NCI-H460 (cell line): ENCODE measurements at places on chromosomes 2 and 18.
A peak's percentile ranks its signal among the peaks of the same experiment; 100 is the strongest.

DNA sequence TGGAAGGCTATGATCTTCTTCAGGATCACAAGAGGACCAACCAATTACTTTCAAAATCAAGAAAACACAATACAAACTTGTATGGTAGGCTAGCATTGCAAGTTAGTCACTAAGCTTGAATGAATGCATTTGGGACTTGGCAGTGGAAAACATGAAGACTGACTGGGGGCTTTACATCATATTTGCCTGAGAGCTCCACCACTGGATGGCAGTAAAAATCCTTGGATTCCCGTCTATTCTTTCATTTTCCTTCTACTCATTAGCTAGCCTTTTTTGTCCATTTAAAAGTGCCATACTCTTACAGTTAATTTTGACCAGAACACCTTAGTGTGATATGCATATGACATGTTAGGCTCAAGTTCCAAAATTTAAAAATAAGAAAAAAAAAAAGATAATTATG lies 63.5 kb upstream of the RASGRP3 start:
- DNase-seq, result peak; percentile 25

- DNase-seq, result no peak
These were observed 187.1 kb upstream of the PIK3C3 start for GRCh38 chr18:41767960-41768359.

DNA sequence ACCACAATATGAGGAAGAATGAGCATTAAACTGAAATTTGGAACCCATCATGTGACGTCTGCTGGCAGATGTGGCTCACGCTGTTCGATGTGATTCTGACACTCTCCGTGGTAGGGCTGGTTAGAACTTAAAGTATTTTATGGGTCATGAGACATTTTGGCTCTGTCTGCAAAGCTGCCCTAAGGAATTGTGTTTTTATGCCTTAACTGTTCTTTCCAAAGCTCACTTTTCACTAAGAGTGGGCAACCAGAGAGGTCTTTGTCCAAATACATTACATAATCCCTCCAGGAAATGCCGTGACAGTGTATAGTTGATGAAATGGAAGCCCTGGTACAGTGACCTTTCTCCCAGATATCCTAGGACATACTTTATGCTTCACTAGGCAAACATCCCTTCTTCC lies 119.1 kb downstream of the AQP4 start:
- peak; percentile 61 for DNase-seq

DNA sequence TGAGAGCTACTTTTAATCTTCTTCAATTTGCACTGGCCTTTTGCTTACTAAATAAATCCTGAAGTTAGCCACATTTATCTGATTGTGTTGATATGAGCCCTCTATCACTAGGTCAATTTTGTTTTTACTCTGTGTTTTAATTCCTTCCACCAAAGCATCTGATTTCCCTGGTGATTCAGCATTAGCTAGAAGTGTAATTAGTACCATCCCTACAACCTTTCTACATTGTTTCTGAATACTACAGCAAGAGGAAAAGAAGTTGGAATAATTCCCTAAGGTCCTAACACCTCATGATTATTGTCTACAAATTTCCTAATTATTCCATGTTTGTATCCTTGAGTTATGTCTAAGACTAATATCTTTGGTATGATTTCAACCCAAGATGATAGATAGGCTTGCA lies 1093.6 kb downstream of the SUCLG1 start:
- DNase-seq, result no peak

- no peak for DNase-seq
These were observed 49.9 kb downstream of the RAB27B start for GRCh38 chr18:54878159-54878622.

- no peak for DNase-seq
These were observed 51.4 kb downstream of the SLC8A1 start for GRCh38 chr2:40400336-40400953.

GRCh38 chr2:132448771-132449170 lies 32.2 kb downstream of the GPR39 start:
- peak; percentile 9 for DNase-seq

- DNase-seq, result no peak
These were observed 22.2 kb downstream of the ZNF516 start for GRCh38 chr18:76472829-76473228.

DNA sequence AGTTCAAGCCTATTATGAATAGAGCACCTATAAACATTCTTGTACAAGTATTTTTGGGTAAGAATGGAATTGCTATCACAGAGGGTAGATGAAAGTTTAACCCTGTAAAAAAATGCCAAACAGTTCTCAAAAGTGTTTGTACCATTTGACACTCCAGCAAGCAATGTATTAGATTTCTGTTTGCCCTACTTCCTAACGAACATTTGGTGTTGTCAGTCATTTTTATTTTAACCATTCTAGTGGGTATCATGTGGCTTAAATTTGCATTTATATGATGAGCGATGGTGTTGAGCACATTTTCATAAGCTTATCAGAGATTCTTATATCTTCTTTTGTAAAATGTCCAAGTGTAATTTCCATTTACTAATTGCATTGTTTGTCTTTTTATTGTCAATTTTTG lies 608.2 kb upstream of the ACVR2A start:
- no peak for DNase-seq

GRCh38 chr2:179890666-179891065 lies 29.3 kb upstream of the ZNF385B start:
- no peak for DNase-seq

DNA sequence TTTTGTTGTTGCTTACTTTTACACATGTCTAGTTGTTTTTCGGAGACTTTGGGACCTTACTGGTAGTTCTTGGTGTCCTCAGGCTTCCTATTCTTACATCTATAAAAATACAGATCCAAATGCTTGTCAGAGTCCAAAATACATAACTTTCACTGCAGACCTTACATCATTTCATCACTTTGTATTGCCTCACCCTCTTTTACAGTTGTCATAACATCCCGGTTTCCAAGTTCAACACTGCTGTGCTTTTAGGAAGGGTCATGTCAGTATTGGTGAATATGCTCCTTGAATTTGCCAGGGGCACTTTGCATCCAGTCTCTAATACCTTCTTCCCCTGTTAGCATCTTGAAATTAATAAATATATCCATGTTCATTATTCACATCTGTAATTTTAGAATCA lies 518.2 kb upstream of the RAB12 start:
- DNase-seq, result no peak

- DNase-seq, result no peak
These were observed 90.4 kb downstream of the PLCL1 start for GRCh38 chr2:197894751-197895274.

GRCh38 chr18:57581301-57581934 lies 5.1 kb downstream of the FECH start:
- no peak for DNase-seq

GRCh38 chr18:74495581-74496507 lies at the start of gene CNDP2:
TSS of gene CNDP2 (plus strand) at chr18:74496363. CDS start at chr18:74499974, 3,611 bp downstream.
- DNase-seq, result peak; percentile 97

DNA sequence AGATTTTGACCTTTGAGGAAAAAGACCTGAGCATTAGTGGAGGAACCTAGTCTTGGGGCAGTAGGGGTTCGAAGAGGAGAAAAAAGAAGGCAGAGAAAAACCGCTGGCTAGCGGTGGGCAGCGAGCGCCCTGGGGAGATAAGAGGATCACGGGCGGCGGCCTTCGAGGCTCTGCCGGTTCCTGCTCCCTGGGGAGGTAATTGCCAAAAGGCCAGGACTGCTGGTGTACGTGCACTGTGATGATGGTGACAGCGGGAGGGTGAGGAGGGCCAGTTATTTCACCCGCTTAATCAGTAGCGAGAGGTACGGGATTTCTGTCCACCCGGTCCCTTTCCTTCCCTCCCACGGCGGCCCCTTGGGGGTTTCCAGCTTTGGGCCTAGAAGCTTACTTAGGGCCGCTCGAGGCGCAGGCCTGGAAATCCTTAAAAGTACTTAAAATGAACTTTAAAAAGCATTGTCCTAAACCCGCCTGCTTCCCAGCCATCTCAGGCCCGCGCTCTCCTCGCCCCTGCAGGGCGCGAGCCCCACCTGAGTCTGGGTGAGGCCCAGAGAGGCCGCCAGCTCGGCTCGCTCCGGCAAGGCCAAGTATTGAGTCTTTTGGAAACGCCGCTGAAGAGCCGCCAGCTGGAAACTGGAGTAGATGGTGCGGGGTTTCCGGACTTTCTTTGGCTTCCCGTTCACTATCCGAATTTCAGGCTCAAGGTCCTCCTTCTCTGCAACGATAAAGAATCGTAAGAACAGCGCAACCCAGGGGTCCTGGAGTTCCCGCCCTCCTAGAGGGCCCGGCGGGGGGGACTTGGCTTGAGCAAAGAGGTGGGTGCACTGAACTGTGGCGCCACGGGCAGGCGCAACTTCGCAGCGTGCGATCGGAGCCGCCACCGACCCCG lies 1.5 kb downstream of the DLX2 start:
- DNase-seq, result no peak

- DNase-seq, result no peak
These were observed 25.1 kb downstream of the DOCK10 start for GRCh38 chr2:225017098-225017685.

GRCh38 chr2:33531549-33532059 lies 55.2 kb downstream of the RASGRP3 start:
- no peak for DNase-seq
